CD4-positive, CD25-positive, alpha-beta regulatory T cell (primary cell): ENCODE measurements at places on chromosomes 5 and 9. TPM values are rescaled to one million over a fixed set of nuclear protein-coding genes. Genes with fewer than 3 reads are reported as not detected.

The IL3 gene
- polyA plus RNA-seq = not detected

The NR2F1 gene
- not detected for polyA plus RNA-seq

The SLC6A3 gene
- not detected for polyA plus RNA-seq

The EPB41L4B gene
- not detected for polyA plus RNA-seq

The LRRC19 gene
- 0.05 TPM for polyA plus RNA-seq

The PRELID1 gene
- polyA plus RNA-seq = 185 TPM

The FOXD4L4 gene
- not detected for polyA plus RNA-seq

The PCDHGA7 gene
- 0.09 TPM for polyA plus RNA-seq

The SHISAL2B gene
- polyA plus RNA-seq = not detected

The UNC13B gene
- polyA plus RNA-seq = not detected

The GBA2 gene
- 27.1 TPM for polyA plus RNA-seq

The DEPDC1B gene
- polyA plus RNA-seq = 2.3 TPM

The MRPL50 gene
- polyA plus RNA-seq = 18.1 TPM

The MEF2C gene
- polyA plus RNA-seq = 0.38 TPM

The OR1L1 gene
- not detected for polyA plus RNA-seq

The NTNG2 gene
- 1.2 TPM for polyA plus RNA-seq

The DNAJB5 gene
- polyA plus RNA-seq = 2.5 TPM

The PCDHB8 gene
- polyA plus RNA-seq = not detected

The EIF4E1B gene
- not detected for polyA plus RNA-seq

The DNAH5 gene
- polyA plus RNA-seq = not detected

The STPG3 gene
- polyA plus RNA-seq = not detected

The PAEP gene
- polyA plus RNA-seq = not detected

The ACSL6 gene
- 5.6 TPM for polyA plus RNA-seq

The FSTL4 gene
- polyA plus RNA-seq = not detected

The IL9 gene
- polyA plus RNA-seq = not detected

The RNF208 gene
- not detected for polyA plus RNA-seq

The LMAN2 gene
- 227 TPM for polyA plus RNA-seq

The CEMIP2 gene
- polyA plus RNA-seq = 29.0 TPM

The RPS14 gene
- 8,739 TPM for polyA plus RNA-seq

The C5orf63 gene
- 7.7 TPM for polyA plus RNA-seq

The RRAGA gene
- 124 TPM for polyA plus RNA-seq

The EDIL3 gene
- not detected for polyA plus RNA-seq

The BSPRY gene
- 1.3 TPM for polyA plus RNA-seq

The C5orf52 gene
- not detected for polyA plus RNA-seq

The SLC30A5 gene
- polyA plus RNA-seq = 25.9 TPM

The CDC20B gene
- polyA plus RNA-seq = not detected

The HDAC3 gene
- polyA plus RNA-seq = 96.0 TPM

The CARTPT gene
- not detected for polyA plus RNA-seq

The PHYHD1 gene
- polyA plus RNA-seq = not detected

The PCSK1 gene
- polyA plus RNA-seq = not detected

The TENT4A gene
- polyA plus RNA-seq = 0.79 TPM

The G3BP1 gene
- 188 TPM for polyA plus RNA-seq

The TNFSF15 gene
- polyA plus RNA-seq = not detected

The TMED7 gene
- polyA plus RNA-seq = 31.2 TPM

The BRINP1 gene
- not detected for polyA plus RNA-seq

The MARVELD2 gene
- polyA plus RNA-seq = 0.86 TPM

The SLC6A18 gene
- not detected for polyA plus RNA-seq

The ELAVL2 gene
- not detected for polyA plus RNA-seq

The PCDHB1 gene
- not detected for polyA plus RNA-seq

The TMEM250 gene
- polyA plus RNA-seq = 45.9 TPM

The TAF11L8 gene
- not detected for polyA plus RNA-seq

The SPATA31C2 gene
- polyA plus RNA-seq = 0.18 TPM

The PLPP7 gene
- not detected for polyA plus RNA-seq
